ENCODE measurements at places on chromosomes 6 and 20. TPM values are rescaled to one million over a fixed set of nuclear protein-coding genes. Genes with fewer than 3 reads are reported as not detected.
A peak's percentile ranks its signal among the peaks of the same experiment; 100 is the strongest.

Gene AVP
- total RNA-seq, result not detected

DNA sequence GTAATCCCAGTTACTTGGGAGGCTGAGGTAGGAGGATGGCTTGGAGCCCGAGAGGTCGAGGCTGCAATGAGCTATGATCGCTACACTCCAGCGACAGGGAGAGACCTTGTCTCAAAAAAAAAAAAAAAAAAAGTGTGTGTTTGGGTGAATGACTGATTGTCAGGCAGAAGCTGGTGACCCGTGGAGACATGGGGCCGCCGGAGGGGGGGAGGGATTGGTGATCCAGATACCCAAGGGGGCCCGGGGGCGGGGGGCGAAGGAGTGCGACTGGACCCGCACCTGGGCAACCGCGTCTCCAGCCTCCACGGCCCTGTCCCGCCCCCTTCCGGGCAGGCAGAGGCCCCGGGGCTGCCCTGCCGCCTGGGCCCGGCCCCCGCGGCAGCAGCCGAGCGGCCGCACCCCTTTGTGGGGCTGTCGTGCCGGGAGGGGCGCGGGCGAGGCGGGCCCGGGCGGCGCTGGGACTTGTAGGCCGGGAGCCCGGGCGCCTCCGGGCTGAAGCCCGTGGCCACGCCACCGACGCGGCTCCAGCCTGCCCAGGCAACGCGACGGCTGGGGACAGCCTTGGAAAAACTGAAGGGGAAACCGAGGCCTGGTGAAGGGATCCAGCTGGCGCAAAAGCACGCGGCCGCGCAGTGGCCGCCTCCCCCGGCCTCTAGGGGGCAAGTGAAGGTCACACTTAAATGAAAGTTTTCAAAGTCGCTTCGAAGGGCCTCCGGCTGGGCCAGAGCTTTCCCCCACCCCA is 2.1 kb upstream of the RBM38 start:
- peaks cover 35% of the 10 kb centered on the region for H3K4me1 ChIP-seq
- H3K27ac ChIP-seq, result peak overlapping the region; percentile 48

Gene ZNF343
- total RNA-seq, result 8.3 TPM

- H3K27ac ChIP-seq, result no peak overlapping the region
- H3K27me3 ChIP-seq, result no peaks in the 10 kb centered on the region
- no peak overlapping the region for H3K4me3 ChIP-seq
- peaks cover 33% of the 10 kb centered on the region for H3K4me1 ChIP-seq
- no peak for DNase-seq
- H3K36me3 ChIP-seq, result peaks cover 28% of the 10 kb centered on the region
These were observed 15.5 kb upstream of the MROH8 start for GRCh38 chr20:37194621-37195417.

GRCh38 chr6:17656092-17656491 is 50.6 kb downstream of the NUP153 start:
- H3K27me3 ChIP-seq, result no peaks in the 10 kb centered on the region
- DNase-seq, result no peak
- peaks cover 61% of the 10 kb centered on the region for H3K36me3 ChIP-seq
- no peak overlapping the region for H3K27ac ChIP-seq
- H3K4me1 ChIP-seq, result no peaks in the 10 kb centered on the region
- H3K4me3 ChIP-seq, result no peak overlapping the region

GRCh38 chr6:1463751-1464426 is 74.5 kb downstream of the FOXF2 start:
- no peaks in the 10 kb centered on the region for H3K27me3 ChIP-seq
- no peaks in the 10 kb centered on the region for H3K36me3 ChIP-seq
- no peak overlapping the region for H3K27ac ChIP-seq
- no peak overlapping the region for H3K4me3 ChIP-seq

- no peaks in the 10 kb centered on the region for H3K4me1 ChIP-seq
- no peak for DNase-seq
- H3K36me3 ChIP-seq, result no peaks in the 10 kb centered on the region
- no peak overlapping the region for H3K27ac ChIP-seq
- no peaks in the 10 kb centered on the region for H3K27me3 ChIP-seq
These were observed 43.6 kb upstream of the SLC22A23 start for GRCh38 chr6:3500262-3501014.

Gene BMP6
- 6.6 TPM for total RNA-seq

- H3K4me1 ChIP-seq, result peaks cover 13% of the 10 kb centered on the region
- H3K4me3 ChIP-seq, result no peak overlapping the region
- DNase-seq, result no peak
- peaks cover 5% of the 10 kb centered on the region for H3K27me3 ChIP-seq
These were observed 24.6 kb downstream of the SLCO4A1 start for GRCh38 chr20:62666736-62667529.
